GM12864 (cell line): ENCODE measurements at places on chromosomes 2 and 18.

DNA sequence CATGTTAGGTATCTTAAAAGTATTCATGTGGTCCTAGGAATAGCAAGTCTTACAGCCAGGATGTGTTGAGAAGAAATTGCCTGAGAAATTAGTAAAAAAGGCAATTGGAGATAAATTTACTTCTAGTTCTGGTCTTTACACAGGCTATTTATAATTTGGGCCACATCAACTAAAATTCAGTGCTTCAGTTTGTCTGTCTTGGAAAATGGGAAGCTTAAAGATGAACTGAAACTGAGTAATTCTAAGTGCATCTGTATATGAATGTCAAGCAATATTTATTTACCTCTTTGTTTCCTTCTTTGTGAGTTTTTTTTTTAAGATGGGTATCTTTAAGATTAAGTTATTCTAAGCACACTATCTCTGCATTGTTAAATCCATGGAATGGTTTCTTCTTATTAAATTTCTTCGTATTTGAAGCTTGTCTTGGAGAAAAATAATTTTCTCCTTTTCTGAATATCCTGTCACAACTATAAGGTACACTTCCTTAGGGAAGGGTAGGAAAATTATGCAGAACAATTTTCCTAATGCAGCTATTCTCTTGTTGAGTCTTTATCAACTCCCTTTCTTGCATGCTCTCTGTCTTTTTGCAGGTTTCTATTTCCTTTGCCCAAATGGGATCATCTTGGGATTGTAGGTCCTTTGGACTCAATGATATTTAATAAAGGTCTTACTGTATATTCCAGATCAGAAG is 39.7 kb upstream of the MMADHC start:
- DNase-seq: no peak

- no peak for DNase-seq
Measured at GRCh38 chr18:36041146-36041545, 26.2 kb downstream of the RPRD1A start.

- DNase-seq: no peak
Measured at GRCh38 chr2:207502577-207503198, 27.1 kb upstream of the CREB1 start.

DNA sequence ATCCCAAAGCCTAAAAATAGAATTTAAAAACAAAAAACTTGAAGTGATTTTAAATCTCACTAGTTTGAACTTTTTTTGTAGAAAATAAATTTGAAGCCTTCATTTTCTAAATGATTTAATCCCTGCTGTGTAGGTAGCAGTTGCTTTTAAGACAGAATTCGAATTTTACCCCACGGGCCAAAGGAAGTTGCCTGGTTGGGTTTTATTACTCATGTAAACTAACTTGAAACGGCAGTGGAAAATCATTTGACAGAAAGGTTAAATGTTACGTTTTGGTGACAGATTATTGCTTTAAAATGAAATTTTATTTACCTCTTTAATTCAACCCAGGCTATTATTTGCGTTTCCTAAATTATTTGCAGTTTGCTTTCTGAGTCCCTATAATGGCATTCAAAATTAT is 2.0 kb downstream of the MAPRE2 start:
- DNase-seq: no peak

DNA sequence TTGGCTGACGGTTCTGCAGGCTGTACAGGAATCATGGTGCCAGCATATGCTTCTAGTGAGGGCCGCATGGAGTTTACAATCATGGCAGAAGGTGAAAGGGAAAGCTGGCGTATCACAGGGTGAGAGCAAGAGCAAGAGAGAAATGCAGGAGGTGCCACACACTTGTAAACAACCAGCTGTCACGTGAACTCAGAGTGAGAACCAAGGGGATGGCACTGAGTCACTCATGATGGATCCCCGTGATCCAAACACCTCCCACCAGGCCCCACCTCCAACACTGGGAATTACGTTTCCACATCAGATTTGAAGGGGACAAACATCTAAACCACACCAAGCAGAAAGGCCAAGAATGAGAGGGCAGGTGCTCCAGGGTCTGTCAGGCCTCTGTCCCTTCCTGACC is 185.0 kb upstream of the PID1 start:
- DNase-seq: no peak

- no peak for DNase-seq
Measured at GRCh38 chr2:128187032-128187654, 96.1 kb downstream of the UGGT1 start.
